Inflammatory macrophage (primary cell): ENCODE measurements at places on chromosomes 7 and 10.
A peak's percentile ranks its signal among the peaks of the same experiment; 100 is the strongest.

- no peak for DNase-seq
Measured at GRCh38 chr10:3027866-3028265, 39.5 kb upstream of the PFKP start.

- DNase-seq = peak; percentile 36
Measured at GRCh38 chr7:81884817-81885216, 115.0 kb upstream of the HGF start.

DNA sequence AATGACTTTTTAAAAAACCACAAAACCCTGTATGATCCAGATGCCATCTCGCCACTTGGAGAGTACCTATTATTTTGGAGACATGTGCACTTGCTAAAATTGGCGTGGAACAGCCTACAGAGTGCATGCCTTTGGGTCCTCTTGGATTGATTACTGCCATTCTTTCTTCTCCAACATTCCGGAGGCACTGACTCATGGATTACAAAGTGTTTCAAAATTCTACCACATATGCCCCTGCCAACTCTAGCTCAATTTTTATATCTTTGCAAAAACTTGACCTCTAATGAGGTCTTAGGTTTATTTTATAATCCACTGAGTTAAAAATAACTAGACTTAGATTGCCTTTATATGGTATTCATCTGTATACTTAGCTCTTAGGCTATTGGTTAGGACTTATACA, 55.8 kb upstream of the KIF5B start:
- no peak for DNase-seq

GRCh38 chr7:142788303-142789289, 17.8 kb downstream of the PRSS2 start:
- DNase-seq = no peak

DNA sequence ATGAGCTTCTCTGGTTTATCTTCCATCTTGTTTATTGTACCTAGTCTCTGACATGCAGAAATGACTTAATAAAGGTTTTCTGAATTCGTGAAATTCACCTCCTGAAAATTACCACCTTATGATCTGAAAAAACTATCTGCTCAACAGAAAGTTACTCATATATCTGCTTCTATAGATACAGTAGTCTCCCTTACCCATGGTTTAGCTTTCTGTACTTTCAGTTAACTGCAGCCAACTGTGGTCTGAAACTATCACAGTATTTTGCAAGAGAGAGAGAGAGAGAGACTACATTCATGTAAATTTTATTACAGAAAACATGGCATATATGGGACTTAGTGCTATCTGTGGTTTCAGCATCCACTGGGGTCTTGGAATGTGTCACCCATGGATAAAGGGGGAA, 909.0 kb upstream of the C7orf33 start:
- no peak for DNase-seq

- DNase-seq = no peak
Measured at GRCh38 chr7:2460641-2461040, 15.6 kb downstream of the GRIFIN start.

DNA sequence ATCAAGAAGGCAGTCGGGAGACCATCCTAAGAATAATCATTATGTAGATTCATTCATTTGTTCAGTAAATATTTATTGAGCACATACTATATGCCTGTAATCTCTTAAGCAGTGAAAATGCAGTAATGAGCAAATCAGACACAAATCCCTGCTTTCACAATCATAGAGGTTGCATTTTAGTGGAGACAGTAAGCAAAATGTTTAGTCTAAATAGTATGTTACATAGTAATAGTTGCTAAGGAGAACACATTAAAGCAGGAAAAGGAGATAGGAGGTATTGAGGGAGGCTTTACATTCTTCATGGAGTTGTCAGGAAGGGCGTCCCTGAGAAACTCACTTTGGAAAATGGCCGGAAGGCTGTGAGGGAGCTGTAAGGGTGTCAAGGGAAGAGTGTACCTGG, 79.9 kb downstream of the CDK14 start:
- DNase-seq = no peak

DNA sequence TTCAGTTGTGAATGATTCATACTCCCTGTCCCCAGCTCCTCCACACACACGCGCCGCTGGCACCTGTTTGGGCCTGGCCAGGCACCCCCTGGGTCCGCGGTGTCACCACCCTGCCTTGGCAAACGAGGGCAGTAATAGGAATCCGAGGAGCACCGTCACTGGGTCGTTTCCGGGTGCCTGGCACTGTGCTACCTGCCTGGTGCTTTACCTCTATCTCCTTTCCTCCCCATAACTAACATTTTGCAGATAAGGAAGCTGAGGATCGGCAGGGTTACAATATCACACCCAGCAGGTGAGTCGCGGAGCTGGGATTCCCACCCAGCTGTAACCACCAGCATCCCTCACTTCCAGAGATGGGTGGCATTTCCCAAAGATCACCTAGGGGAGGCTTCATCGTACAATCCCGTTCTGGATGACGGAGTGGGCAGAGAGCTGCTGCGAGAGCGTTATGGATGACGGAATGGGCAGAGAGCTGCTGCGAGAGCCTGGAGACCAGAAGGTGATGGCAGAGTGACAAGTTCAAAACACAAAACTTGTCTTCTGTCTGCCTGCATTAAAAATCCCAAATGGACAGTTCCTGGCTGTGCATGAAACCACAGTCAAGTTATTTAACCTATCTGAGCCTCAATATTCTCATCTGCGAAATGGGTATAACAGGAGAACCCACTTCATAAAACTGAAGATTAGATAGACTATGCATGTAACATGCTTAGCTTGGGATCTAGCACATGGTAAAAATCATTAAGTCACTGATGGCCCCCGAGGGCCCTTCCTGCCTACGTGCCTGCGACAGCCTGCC, 1.1 kb upstream of the HSPA12A start:
- no peak for DNase-seq

- no peak for DNase-seq
Measured at GRCh38 chr7:90593205-90593604, 2.9 kb upstream of the CDK14 start.

GRCh38 chr7:69398986-69399385, 199.3 kb upstream of the AUTS2 start:
- peak; percentile 60 for DNase-seq

GRCh38 chr7:108067844-108068243, 62.3 kb downstream of the LAMB4 start:
- no peak for DNase-seq
